ENCODE measurements at places on chromosomes 2 and 18.

GRCh38 chr2:8579485-8580085 lies 102.3 kb upstream of the ID2 start:
- no peak for DNase-seq

- DNase-seq, result no peak
Observed at GRCh38 chr2:241870081-241870541, 582 bp downstream of the RTP5 start.

DNA sequence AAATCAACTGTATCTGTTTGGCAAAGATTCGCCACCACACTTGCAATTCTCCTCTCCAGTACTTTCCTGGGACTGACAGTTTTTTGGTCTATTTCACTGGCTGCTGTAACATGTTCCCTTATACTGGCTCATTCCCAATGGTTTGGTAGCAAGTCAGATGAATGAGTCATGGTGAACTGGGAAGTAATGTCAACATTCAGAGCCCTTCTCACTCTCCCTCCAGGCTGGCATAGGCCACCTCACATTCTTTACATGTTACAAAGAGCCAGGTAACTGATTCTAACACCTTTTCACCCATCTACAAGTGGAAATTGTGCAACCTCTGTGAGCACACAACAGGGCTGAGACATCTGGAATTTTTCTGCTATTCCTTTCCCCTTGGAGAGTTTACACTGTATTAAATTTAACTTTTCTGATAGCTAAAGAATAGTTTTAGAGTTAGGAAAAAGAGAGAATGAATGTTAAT lies 111.3 kb upstream of the TLK1 start:
- DNase-seq, result no peak

DNA sequence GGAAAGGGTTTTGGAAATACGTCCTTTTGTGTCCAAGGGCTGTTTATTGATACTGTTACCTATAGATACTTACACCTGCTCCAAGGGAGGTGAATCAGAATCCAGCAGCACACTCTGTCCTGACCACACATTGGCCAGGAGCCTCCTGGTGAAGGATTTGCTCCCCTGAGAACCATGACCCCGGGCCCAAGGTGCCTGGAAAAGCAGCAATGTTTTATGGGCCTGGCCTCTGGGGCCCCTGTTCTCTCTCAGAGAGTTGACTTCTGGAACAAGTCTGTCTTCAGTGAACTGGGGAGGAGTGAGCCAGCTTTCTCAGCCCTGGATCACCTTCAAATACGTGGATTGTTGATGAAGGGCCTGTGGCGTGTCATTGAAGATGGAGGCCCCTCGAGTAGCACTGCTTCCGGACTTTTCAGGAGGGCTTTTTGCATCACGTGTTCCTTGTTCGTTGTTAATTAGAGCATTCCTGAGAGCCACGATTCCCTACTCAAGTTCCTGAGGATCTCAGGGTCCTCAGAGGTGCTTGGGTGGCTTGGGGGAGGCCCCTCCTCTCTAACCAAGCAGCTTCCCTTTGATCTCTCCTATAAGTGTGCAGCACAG lies 78.5 kb upstream of the RPL31 start:
- DNase-seq, result no peak
